ENCODE measurements at places on chromosomes 16 and 17.
A peak's percentile ranks its signal among the peaks of the same experiment; 100 is the strongest.

DNA sequence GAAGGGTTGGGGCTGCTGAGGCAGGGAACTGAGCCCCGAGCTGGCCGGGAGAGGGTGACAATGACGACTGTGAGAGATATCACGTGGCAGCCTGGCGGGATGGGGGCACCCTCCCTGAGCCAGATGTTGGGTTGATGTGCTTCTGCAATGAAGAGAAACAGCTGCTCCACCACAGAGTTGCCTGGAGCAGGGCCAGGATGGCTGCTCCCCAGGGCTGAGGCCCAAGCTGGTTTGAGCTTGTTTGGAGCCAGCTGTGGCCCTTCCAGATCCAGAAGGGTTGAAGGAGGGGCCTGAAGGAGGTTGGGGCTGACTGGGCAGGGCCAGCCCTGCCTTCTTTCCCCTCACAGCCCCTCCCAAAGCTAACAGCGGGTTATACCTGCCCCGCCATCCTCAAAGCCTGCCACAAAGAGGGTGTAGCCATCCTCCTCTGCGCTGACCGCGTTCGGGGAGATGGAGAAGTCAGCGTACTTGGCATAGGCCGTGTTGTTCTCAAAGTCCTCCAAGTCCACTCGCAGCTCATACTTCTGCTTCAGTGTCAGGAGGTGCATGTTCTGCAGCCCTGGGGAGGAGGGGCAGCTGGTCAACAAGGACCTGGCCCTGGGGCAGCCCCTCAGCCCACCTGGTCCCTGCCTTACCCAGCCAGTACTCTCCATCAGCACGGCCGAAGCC lies 2.1 kb downstream of the MFAP4 start:
- DNase-seq: peak; percentile 95

DNA sequence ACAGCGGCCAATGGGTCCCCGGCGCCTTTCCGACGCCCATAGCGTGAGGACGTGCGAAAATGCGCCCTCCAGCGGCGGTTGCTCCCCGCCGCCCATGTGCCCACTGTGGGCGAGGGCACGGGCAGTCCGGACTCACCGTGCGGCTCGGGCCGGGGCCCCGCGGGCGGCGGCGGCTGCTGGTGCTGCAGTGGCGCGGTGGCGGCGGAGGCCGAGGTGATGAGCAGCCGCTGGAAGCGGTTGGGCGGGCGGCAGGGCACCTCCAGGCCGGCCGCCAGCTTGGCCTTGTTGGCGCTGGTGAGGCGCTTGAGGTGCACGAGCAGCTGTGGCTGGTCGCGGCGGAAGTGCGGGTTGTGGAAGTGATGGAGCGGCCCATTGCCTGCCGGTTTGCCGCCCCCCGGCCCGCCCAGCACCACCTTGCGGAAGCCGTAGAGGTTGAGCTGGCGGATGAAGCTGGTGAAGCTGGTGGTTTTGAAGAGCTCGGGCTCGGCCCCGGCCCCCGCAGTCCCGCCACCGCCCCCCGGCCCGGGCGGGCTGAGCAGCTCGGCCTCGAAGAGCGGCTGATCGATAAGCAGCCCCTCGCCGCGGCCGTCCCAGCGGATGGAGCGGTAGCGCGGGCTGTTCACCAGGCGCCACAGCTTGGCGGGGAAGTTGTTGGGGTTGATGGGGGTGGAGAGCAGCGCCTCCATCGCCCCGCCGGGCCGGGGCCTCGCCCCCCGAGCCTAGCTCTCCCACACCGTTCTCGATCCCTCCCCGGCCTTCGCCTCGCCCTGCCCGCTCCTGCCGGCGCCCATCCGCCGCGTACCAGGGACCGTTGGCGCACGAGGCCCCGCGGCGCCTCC lies at the start of gene HSF5:
HSF5 (minus strand) TSS at position 820 of the 839 bp plus-strand sequence; CDS start at position 686, 134 bp downstream.
- peak; percentile 9 for DNase-seq

DNA sequence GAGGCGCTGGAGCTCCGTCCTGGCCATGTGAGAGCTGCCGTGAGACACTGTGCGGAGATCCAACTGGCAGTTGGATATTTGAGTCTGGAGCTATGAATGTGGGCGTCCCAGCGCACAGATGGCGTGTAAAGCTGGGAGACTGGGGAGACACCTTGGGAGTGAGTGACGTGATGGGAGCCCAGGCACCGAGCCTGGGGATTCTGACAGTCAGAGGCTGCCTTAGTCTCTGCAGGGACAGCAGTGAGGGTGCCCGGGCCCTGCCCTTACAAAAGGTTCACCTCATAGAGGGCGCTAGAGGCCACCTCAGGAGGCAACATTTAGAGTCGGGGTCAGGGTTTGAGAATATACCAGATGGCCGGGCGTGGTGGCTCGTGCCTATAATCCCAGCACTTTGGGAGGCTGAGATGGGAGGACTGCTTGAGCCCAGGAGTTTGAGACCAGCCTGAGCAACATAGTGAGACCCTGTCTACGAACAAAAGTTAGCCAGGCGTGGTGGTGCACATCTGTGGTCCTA lies 194.1 kb upstream of the GSE1 start:
- DNase-seq: no peak

DNA sequence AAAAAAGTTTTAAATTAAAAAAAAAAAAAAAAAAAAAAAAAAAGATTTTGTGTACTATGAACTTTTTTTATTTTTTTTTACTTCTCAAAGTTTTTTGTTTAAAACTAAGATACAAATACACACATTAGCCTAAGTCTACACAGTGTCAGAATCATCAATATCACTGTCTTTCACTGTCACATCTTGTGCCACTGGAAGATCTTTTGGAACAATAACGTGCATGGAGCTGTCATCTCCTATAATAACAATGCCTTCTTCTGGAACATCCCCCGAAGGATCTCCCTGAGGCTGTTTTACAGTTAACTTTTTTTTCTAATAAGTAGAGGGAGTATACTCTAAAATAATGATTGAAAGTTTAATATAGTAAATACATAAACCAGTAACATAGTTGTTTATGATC lies 295.7 kb downstream of the KCNJ2 start:
- no peak for DNase-seq

DNA sequence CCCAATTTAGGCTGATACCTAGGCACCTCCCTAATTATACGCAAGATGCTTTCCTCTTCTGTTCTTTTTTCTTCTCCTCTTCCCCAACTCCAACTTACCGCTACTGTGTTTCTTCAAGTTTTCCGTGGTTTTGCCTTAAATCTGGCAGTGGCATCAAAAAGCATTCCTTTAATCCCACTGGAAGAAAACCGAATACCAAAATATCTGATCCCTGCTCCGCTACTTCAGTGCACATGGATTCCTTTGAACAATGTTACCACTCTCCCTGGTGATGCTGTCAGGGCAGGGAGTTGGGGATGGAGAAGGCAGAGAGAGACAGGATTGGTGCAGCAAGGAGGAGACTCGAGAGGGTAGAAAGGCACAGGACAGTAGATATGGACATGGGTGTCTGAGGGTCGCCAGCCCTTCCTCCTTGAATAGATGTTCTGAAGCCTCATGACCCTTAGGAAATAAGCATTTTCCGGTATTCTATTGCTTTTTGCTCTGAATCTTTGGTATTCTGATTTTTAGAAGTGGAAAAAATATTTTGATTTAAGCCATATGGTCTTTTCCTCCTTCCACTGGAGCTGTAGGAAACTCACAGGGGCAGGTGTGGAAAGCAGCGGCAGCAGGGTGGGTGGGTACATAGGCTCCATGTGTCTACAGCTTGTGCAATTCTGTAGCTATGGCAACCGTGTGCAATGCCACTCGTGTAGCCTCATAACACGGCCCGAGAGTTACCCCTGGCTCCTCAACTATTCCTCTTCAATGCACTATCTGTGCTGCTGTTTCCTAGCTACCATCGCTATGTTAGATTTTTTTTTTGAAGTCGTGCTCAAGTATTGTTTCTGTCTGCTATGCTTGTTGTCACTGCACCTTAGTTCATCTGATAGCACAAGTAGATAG lies 32.3 kb upstream of the TANC2 start:
- peak; percentile 63 for DNase-seq

DNA sequence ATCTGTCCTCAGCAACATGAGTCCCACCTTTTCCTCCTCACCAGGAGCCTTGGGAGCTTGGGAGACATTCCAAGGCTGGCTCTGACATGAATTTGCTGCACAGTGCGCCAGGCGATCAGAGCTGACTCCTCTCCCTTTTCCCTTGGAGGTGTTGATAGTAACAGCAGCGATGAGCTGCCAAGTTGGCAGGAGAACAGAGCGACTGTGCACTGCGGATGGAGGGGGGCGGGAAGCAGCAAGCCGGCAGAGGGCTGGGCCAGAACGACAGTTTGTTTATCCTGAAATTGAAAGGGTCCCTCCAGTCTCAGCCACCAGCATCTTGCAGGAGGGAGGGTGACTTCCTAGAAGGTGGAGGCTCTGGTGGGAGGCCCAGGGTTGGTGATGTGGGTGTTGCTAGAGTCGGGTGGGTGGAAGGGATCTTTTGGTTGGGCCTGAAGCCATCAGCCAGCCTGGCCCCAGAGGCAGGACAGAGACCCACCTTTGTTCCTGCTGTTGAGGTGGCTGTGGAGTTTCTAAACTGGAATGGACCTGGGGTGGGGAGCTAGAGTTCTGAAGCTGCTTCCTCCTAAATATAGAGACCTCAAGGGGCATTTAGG lies 22.5 kb upstream of the DYNLL2 start:
- DNase-seq: no peak

DNA sequence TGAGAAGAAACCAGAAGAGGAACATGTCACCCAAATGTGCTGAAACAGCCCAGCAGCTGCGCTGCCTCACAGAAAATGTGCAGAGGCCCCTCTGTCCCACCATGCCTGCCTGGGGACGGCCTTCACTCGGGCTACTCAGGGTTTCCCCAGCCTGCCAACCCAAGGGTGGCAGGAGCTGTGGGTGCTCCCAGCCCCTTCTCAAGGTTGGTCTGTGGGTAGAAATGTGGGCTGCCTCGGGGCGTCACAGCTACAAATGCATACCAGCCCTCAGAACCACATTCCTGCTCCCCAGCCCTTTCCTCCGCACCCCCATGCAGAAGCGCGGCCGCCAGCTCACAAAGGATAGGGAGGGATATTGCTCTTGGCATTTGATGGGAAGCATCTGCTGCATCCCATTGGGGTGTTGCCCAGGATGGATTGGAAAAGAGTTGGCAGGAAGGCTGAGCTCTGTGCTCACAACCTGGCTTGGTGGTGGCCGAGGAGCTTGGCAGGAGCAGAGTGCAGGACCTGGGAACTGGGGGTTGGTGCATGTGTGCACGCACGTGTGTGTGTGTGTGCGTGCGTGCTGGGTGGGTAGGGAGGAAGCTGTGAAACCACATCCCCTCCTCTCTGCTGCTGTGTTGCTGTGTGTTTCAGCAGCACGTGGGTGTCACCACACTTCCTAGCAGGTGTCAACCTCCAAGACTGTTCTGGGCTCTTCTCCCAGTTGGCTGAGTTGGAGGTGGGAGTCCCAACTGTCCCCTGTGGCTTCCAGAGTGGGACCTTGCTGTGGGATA lies 304.4 kb downstream of the SEC14L1 start:
- no peak for DNase-seq

DNA sequence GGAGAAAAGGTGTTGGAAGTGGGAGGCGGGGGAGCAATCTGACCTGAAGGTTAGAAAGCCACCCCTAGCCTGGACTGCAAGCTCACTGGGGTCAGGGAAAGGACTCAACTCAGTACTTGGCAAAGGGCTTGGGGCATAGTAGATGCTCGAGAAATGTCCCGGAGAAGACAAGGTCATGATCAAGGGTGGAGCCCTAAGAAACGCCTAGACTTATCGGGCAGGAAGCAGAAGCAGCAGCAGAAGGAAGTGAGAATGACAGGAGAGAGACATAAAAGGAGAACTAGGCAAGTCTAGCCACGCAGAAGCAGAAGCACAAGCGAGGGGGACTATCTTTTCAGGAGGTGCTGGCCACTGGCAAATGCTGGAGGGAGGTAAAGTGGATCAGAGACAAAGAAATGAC lies 10.2 kb downstream of the COTL1 start:
- no peak for DNase-seq

DNA sequence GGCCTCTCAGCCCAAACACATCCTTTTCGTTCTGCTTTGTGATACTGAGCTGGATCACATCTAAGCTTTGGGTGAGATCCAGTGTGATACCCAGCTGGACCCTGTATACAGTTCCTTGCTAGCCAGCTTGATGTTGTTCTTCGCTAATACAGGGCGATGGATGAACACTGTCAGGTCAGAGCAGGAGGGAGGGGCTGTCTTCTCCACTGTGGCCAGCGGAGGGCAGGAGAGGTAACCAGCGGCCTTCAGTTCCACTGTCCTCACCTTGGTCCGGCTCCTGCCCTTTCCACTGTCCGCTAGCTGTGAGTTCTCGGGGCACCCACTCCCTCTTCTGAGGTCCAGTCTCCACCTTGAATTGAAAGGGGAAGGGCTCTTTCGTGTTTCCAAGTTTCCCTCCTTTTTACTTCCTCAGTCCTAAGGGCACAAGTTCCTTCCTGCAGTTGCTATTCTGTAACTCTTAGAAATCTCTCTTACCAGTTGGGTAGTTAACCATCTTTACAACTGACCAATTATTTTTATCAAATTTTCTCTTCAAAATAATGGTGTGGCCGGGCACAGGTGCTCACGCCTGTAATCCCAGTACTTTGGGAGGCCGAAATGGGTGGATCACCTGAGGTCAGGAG lies 3.0 kb upstream of the ZNF213 start:
- DNase-seq: no peak

- DNase-seq: no peak
Observed at GRCh38 chr16:50306287-50306686, 39.9 kb downstream of the ADCY7 start.

DNA sequence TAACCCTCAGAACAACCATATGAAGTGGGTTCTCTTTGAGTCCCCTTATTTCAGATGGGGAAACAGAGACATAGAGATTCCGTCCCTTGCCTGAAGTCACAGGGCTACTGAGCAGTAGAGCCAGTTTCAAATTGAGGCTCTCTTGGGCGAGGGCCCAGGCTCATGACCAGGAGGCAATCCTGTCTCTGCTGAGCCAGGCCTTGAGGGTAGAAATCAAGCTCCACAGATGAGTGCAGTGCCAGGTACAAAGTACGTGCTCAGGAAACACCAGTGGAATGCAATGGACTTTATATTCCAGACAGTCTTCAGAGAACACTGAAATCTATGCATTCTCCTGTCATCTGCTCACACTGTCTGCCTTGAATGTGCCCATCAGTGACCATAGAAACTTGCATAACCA lies 291.7 kb upstream of the MAF start:
- no peak for DNase-seq

DNA sequence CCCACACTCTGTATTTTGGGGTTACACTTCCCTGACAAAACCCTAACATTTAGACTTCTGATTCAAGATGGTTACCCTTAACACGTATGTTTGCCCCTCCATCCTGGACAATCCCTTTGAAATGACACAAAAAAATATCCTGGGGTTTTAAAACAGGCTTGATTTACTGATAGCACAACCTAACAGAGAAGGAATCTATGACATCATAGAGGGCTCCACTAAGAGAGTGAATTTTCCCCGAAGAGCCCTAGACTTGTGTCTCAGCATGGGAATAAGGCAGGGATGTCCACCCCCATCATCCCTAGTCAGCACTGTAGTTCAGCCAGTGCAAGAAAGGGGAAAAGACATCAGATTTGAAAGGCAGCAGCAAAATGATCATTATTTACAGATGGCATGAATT lies 15.8 kb upstream of the SRCIN1 start:
- DNase-seq: no peak

- no peak for DNase-seq
Observed at GRCh38 chr16:62846399-62847057, 810.3 kb upstream of the CDH8 start.

- peak; percentile 84 for DNase-seq
Observed at GRCh38 chr16:89216315-89217137, 977 bp upstream of the ZNF778 start.
